Dorsolateral prefrontal cortex (tissue), 122 donors: ENCODE measurements at places on chromosomes 11 and 22. TPM values are rescaled to one million over a fixed set of nuclear protein-coding genes. Genes with fewer than 3 reads are reported as not detected.

FAM227A gene
- 9.5 TPM for total RNA-seq

RBMXL2 gene
- not detected for total RNA-seq

LRFN4 gene
- total RNA-seq: 22.4 TPM

PKDREJ gene
- 0.11 TPM for total RNA-seq

DBX1 gene
- not detected for total RNA-seq

TMEM109 gene
- 38.3 TPM for total RNA-seq

DNA sequence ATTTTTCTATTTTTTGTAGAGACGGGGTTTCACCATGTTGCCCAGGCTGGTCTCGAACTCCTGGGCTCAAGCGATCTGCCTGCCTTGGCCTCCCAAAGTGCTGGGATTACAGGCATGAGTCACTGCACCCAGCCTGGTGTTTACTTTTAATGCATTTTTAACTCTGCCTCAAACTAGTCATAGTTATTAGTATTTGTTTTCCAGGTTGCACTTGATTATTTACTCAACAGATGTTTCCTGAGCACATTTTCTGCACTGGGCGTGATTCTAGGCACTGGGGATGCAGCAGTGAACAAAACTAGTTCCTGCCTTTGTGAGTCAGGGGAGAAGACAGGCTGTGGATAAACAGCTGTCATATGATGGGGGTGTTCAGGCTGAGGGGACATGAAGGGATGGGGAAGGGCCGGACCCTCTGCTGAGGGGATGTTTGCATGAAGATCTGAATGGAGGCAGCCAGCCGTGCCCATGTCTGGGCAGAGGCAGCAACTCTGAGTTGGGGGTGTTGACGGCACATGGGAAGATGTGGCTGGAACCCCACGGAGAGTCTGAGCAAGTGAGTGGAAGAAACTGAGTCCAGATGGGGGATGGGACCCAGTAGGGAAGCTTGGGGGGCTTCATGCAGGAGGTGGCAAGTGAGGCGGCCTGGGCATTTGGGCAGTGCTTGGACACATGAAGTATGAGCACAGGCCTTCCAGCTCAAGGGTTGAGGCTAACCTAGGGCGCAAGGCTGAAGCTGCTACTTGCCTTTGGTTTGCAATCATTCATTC, 34.4 kb downstream of the MPPED1 start:
- DNase-seq: no peak

DNA sequence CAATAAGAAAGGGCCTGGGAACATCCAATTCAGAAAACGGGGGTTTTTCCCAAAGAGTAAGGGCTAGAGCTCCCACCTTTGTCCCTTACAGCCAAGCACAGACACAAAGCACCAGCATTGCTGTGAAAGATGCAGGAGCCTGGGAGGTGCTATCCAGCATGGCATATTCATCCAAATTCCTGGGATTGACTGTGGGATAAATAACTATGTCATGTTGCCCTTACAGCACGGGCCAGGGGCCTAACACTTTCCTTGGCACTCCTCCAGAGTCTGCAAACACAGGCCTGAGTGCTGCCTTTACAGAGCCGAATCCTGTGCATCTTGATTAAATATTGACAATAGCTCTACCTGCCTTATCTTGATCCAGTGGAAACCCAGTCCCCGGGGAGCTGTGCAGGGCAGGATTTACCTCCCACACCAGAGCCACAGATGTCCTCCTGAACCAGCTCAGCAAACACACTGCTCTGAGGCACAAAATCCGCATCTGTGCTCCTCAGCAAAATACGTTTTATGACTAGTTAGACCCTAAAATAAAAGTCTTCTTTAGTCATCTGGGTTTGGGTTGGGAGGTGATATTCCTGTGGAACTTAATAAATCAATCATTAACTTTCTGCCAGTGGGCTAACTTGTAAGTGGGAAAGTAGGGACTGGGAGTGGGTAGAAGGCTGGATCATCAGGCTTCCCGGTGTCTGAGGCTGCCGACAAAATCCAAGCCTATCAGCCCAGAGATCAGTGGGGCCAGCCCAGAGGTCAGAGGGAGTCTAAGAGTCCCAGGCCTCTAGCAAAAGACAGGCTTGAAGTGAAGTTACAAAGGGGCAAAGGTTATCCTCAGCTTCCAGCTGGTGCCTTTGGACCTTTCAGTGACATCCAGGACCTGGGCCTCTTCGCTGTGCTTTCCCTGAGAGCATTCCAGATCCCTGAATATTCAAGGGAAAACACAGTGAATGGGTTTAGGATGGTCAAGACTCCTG, 36.5 kb downstream of the POU2AF3 start:
- no peak for DNase-seq

DNA sequence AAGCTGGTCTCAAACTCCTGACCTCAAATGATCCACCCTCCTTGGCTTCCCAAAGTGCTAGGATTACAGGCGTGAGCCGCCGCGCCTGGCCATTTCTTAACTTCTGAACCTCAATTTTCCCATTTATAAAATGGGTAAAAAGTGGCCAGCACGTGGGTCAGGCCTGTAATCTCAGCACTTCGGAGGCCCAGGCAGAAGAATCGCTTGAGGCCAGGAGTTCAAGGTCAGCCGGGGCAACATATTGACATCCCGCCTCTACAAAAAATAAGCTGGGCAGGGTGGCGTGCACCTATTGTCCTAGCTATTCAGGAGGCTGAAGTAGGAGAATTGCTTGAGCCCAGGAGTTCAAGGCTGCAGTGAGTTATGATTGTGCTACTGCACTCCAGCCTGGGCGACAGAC, 6.5 kb upstream of the DDX6 start:
- DNase-seq: no peak

DNA sequence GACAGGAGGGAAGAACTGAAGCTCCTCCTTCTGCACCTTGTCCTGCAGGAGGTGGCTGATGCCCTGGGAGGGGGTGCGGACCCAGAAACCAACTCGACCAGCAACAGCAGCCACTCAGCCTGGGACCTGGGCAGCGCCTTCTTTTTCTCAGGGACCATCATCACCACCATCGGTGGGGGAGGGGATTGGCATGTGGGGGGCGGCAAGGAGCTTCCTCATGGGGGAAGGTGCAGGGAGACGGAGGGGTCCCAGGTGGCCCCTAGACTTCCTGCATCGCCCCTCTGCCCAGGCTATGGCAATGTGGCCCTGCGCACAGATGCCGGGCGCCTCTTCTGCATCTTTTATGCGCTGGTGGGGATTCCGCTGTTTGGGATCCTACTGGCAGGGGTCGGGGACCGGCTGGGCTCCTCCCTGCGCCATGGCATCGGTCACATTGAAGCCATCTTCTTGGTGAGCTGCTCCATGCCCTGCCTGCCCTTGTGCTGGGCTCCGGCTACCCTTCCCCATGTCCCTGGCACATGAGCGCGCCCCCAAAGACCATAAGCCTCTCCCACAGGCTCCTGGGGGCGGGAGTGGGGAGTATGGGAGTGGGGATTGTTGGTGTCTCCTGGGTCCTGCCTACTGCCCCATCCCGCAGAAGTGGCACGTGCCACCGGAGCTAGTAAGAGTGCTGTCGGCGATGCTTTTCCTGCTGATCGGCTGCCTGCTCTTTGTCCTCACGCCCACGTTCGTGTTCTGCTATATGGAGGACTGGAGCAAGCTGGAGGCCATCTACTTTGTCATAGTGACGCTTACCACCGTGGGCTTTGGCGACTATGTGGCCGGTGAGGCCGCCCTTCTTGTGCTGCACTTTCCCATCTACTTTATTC, 3.1 kb upstream of the CATSPERZ start:
- no peak for DNase-seq

DNA sequence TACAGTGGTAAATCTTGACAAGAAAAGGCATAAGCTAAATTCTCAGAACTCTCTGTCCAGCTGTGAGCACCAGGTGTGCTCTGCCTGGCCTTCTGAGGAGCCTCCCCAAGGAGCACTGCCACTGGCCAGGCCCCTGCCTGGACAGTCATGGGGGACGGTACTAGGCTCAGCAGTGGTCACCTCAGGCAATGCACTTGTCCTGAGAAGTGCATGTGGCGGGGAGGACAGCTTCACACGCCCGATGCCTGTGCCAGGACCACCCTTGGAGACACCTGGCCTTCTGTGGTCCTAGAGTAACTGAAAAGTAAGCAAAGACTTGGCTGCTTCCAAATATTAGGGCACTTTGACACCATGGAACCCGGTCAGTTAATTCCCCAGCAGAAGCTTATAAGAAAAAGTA, 28.6 kb upstream of the SCGB1A1 start:
- DNase-seq: no peak

DNA sequence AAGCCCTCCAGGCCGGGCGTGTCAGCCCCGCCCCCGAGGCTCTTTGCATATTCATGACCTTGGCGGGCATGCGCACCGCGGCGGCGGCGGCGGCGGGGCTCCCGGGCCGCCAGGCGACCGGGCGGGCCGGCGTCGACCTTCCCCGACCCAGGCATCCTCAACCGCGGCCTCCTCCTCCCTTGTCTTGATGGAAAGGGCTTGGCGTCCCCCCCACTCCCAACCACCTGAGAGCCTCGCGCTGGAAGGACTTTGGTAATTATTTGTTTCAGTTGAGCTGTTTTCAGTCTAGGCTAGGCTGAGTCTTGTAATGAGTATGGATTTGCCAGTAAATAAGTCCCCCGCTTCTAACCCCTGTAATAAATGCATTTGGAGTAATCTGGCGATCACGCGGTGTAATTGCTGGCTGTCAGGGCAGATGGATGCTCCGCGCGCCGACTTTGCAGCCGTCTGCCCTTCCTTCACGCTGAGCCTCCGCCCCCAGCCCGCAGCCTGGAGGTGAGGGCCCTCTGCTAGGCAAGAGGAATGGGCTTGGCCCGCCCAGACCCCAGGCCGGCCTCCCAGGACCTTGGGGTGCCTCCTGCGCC, 25.2 kb downstream of the FLRT1 start:
- no peak for DNase-seq

DNA sequence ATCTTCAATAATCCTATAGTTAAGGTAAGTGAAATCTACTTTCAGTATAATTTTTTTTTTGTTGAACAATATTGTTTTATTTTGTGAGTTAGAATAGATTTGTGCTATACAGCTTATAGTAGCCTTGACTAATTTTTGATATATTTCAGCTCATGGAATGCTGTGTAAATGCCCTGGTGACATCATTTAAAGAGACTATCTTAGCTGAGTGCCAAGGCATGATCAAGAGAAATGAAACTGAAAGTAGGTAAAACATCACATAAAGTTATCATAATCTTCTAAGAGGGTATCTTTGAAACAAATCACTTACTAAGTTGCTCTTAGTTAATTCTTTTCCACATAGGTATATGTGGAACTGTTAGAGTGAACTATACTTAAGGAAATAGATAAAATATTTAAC, 51.4 kb upstream of the ACAT1 start:
- DNase-seq: no peak

DNA sequence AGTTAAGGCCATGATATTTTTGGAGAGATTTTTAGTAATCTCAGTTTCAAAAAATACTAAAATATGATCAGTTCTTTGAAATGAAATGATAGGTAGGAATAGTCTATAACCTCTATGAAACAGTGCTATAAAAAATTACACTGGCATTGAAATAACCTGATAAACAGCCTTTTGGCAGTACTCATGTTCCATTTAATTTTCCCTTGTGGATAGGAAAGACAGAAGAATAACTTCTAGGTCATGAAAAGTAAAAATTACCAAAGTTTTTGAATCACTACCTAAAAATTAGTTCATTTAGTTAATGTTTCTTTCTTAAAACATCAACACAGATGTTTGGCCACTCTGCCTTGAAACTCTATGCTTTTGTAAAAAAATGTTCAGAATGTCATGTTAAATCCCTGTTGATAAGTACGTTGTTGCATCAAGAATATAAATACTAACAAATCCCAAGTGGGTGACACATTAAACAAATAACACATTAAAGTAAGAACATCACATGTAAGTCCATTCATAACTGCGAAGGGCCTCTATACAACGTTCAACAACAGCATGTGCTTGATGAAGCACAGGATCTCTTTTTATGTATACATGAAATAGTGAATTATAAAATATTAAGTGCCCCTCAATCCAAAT, 290.2 kb downstream of the SWAP70 start:
- DNase-seq: no peak

- no peak for DNase-seq
Measured at GRCh38 chr11:110465231-110465630, 35.5 kb downstream of the FDX1 start.

GRCh38 chr22:38203090-38203810, 1.5 kb downstream of the MAFF start:
- DNase-seq: no peak

GRCh38 chr11:19027829-19028595, 32.5 kb downstream of the MRGPRX2 start:
- no peak for DNase-seq

DNA sequence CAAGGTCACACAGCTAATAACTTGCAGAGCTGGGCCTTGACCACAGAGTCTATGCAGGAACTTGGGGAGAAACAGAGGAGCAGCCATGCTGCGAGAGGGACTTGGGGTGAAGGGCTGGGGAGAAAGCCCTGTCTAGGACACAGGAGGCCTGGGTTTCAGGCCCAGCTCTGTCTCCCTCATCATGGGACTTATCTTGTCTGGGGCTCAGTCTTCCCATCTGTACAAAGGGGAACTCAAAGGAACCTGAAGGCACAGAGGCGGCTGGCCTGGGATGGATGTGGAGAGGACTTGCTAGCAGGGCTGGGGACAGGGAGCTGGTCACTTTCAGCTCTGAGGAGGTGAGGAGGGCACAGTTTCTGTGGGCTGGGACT, 36.9 kb upstream of the TPBGL start:
- no peak for DNase-seq

GRCh38 chr11:1922481-1923081, 3.1 kb downstream of the TNNT3 start:
- DNase-seq: no peak
